Frontal cortex (tissue), 4 donors: ENCODE measurements at places on chromosomes 5 and 9. TPM values are rescaled to one million over a fixed set of nuclear protein-coding genes. Genes with fewer than 3 reads are reported as not detected.

GRCh38 chr9:122239722-122240121 lies 11.0 kb upstream of the LHX6 start:
- no peak for DNase-seq

GRCh38 chr5:14584848-14585247 lies 3.3 kb downstream of the OTULINL start:
- no peak for DNase-seq

DNA sequence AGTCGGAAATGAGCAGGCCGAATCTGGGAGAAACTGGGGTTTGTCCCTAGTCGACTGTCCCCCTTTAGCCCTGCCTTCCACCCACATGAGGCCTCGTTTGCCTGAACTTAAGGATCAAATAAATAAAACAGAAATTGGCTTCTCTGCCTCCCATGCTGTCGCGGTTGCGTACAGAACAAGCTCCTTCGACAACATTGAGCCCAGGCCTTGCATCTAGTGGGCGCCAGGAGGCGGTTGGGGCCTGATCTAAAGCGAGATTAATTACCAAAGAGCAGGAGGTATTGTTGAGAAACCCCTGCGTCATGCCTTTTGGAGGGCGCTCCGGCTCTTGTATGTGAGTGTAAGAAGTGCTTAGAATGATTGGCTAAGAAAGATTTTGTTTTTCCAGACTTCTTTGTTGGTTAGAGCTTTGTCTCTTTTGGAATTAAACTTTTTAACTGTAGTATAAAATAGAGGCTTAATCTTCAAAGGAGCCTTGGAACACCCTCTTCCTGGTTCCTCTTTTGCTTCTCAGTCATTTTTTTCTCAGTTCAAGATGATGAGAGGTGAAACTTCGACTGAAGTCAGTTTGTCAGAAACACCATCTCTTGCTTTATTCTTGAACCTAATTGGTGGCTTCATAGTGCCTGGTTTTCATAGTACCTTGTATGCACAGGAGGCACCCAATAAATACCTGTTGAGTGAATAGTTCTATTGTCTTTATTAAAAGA lies 828 bp downstream of the ATP6V0E1 start:
- peak; percentile 64 for DNase-seq

DNA sequence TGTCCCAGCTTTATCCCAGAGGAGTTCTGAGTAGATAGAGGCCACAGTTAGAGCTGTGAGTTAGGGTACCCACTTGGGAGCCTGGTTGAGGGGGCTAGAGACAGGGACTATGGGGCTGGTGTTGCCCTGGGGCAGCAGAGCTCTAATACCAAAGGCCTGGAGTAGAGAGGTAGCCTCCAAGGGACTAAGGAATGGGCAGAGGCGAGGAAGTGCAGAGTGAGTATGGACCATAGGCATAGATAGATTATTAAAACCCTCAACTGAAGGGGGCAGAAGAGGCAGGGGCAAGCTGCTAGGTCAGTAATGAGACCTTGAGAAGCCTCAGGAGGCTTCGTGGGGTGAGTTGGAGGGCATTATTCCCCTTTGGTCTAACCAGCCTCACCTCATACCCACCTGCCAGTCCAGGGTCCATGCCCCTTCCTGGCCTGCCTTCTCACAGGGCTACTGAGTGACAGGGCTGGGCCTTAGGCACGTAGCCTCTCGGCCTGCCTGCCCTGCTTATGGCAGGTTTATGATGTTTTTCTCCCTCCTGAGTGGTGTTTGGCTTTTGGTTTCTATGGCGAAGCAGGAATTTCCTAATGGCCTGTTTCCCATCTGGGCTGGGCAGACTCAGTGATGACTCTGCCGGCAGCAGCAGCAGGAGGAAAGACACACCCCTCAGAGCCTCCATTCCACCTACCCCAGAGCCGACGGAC lies 8.0 kb downstream of the PDLIM4 start:
- DNase-seq = no peak

GRCh38 chr9:90838098-90838497 lies 36.5 kb downstream of the SYK start:
- DNase-seq = no peak

DNA sequence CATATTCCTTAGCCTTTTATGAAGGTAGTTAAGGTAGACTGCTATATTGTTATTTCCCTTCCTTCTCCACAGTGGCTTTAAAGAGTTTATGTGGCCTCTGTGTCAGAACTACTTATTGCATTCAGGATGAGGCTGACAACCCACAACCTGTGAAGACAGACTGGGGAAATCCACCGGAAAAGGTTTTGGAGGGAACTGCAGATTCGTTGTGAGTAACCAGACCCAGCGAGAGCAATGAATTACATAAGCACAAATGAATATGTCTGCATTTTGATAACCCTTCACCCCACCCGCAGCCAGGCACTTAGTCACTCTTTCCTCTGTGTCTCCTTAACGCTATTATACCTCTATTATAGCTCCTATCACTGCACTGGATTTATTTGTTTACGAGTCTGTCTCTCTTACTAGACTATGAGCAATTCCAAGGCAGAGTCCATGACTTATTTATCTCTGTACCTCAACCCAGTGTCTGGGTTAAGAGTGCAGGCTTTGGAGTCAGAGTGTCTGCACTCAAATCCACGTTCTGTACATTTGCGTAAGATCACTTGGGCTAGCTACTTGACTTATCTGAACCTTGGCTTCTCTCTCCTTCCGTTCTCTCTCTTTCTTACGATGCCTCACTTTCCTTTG lies 19.2 kb downstream of the KCTD16 start:
- no peak for DNase-seq

DNA sequence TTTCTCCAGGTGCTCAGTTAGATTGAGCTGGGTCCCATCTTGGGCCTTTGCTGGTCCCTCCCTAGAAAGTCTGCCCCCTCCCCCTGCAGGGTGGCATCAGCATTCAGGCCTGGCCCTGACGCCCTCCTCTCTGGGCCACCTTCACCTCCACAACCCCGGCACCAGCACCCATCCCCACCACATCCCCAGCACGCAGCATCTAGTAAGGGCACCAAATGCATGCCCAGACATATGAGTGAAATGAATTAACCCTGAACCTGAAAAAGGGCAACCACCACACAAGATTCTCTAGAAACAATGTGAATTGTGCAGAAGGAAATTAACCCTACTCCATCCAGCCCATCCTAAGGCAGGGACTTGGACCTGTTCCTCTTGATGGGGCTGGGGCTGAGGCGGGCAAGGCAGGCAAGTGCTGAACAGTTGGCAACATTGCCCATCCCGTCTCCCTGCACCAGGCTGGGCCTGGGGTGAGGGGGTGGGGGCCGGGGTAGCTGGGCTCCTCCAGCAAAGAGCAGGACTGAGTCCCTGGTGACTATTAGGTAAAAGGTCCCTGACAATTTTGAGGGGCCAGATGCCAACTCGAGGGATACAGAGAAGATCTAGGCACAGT lies 125.9 kb downstream of the KCNIP1 start:
- DNase-seq = no peak

DNA sequence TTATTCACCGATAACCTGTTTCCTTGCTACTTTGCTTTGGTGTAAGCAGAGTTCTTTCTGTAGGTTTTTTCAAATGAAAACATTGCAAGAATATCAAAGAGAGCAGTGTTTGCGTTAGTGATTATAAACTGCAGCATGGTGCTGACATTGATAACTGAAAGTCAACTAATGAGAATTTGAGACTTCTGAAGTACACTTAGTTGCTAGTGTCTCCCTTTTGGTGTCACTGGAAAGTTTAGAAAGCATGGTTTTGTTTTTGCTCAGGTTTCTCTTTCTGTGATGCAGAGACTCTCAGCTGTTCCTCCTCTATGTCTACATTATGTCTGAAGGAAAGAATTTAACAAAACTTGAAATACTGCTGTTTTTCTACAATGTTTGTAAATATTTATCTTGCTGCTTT lies 80.2 kb upstream of the ZNF169 start:
- no peak for DNase-seq

DNA sequence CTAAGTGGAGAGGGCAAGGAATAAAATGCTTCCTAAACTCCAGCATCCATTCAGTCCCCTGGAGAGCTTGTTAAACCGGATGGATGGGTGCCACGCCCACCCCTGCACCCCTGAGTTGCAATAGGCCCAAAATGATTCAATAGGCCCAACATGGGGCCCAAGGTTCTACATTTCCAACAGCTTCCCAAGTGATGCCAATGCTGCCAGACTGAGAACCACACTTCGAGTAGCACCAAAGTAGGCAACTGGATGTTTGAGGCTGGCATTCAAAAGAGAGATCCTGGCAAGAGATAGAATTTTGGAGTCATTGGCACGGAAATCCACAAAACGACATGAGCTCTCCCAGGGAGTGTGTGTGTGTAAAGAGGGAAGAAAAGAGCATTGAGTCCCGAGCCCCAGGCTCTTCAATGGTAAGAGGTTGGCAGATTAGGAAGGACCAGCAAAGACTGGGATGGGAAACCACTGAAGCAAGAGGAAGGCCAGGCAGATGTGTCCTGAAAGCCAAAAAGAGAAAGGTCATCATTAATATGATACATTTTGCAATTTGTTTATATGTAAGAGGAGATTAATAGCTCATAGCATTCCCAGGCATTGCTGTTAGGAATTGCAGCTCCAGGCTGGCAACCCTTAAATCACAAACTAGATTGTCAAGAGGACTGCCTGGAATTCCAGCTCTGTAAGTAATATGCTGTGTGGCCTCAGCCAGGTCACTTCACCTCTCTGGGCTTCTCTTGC lies 130.6 kb downstream of the KCNIP1 start:
- no peak for DNase-seq

- no peak for DNase-seq
Measured at GRCh38 chr9:23496489-23497136, 329.4 kb downstream of the ELAVL2 start.

DNA sequence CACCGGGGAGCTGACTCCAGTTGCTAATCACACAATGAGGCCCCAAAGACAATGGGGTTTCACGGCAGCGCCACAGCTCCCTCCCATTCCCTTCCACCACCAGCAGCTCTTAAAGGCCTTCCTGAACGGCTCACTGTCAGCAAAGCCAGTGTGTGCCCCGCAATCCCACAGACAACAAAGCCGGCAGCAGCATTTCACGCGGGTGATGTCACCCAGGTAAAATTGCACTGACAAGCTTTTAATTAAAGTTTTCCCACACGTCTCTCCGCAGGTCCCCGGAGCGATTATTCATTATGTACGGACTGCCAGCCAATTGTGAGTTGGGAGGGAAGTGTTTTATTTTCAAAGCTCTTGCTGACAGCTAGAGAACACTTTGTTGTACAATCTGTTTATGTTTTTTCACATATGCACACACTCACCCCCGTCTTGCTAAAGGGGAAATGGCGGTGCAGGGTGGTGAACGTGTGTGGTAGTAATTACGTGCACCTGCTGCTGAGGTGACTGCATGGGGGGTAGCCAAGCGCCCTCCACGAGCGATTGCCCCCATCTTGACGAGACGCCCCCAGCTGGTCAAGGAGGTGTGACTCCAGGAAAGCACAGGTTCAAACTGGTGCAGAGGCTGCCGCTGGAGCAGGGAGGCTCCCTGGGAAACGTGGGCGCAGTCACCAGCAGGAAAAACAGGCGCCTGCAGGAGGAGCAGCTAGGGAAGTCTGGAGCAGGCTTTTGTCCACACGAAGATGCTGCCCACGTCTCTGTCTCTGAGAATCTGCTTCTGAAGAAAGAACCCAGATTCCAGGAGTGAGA lies 65.0 kb downstream of the IRX2 start:
- no peak for DNase-seq

DNA sequence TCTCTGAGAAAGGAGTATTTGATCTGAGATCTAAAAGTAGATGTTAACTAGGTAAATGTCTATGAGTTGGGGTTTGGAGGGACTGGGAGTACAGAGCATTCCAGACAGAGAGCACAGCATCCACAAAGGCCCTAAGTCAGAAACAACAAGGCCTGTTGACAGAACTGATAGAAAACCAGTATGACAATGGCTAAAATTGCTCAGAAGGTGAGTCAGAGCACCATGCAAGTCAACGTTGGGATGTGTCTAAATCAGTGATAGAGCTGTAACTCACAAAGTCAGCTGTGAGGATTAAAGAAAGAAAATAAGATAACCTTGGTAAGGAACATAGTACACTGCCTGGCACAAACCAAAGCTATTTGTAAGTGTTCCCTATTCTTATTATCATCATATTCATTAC lies 124.0 kb downstream of the CETN3 start:
- no peak for DNase-seq

DNA sequence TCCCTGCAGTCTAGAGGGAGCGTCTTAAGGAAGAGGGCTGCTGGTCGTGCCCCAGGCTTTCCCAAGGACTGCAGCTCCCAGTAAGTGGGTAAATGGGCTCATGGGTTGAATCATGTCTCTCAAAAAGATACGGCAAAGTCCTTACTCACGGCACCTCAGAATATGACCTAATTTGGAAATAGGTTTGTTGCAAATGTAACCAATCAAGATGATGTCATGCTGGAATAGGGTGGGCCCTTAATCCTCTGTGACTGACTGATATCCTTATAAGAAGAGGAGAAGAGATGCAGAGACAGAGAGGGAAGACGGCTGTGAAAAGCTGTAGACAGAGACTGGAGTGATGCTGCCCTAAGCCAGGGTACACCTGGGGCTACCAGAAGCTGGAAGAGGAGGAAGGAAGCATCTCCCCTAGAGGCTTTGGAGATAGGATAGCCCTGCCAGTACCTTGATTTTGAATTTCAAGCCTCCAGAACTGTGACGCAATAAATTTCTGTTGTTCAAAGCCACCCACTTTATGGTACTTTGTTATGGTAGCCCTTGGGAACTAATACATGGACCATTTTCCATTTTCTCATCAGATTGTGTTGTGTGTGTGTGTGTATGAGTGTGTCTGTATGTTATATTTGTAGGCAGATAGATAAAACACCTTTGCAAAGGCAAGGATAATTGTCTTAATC lies 15.0 kb downstream of the GALNT10 start:
- no peak for DNase-seq

- peak; percentile 25 for DNase-seq
Measured at GRCh38 chr5:77972469-77973252, 196.5 kb upstream of the TBCA start.

- no peak for DNase-seq
Measured at GRCh38 chr5:90131383-90132133, 278.0 kb downstream of the CETN3 start.

GRCh38 chr9:32010322-32010721 lies 374.1 kb upstream of the ACO1 start:
- DNase-seq = no peak

DNA sequence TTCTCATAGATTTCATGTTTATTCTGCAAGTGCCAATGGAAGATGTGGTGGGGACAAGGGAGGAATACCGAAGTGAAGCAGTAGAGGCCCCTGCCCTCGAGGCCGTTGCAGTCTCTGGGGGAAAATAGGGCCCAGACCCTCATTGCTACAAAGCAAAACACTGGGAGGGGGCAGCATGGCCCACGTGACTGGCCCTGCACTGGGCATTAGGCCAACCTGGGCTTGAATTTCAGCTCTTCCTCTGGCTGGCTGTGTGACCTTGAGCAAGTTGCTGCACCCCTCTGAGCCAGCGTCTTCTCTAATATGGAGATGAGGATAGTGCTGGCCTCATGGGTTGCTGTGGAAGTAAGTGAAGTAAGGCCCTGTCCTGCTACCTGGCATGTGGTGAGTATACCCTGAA lies 709 bp upstream of the SYNPO start:
- DNase-seq = no peak

SPINK9 gene
- not detected for total RNA-seq

URM1 gene
- 17.9 TPM for total RNA-seq

BTNL9 gene
- total RNA-seq = 2.9 TPM

ATOX1 gene
- total RNA-seq = 25.3 TPM

IRX1 gene
- total RNA-seq = 0.41 TPM
